ENCODE measurements at places on chromosomes 13 and 19.

DNA sequence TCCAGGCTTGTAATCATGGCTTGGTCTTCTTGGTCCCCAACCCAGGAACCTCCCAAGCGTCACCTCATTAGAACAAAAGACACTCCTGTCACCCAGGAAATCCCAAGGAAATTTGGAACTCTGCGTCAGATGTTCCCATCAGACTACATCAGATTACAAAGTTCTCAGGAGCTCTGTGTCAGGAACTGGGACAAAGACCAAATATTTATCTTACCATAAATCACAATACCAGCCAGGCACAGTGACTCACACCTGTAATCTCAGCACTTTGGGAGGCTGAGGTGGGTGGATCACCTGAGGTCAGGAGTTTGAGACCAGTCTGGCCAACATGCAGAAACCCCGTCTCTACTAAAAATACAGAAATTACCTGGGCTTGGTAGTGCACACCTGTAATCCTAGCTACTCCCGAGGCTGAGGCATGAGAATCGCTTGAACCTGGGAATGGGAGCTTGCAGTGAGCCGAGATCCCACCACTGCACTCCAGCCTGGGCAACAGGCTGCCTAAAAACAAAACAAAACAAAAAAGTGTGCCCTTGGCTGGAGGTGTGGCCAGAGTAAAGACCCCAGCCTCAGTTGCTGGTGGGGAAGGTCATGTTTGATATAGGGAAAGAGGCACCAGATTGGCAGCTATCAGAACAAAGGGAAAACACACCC lies 16.7 kb upstream of the CCDC124 start:
- DNase-seq = no peak

- DNase-seq = no peak
Observed at GRCh38 chr19:52945652-52946321, 16.9 kb downstream of the ZNF816 start.

DNA sequence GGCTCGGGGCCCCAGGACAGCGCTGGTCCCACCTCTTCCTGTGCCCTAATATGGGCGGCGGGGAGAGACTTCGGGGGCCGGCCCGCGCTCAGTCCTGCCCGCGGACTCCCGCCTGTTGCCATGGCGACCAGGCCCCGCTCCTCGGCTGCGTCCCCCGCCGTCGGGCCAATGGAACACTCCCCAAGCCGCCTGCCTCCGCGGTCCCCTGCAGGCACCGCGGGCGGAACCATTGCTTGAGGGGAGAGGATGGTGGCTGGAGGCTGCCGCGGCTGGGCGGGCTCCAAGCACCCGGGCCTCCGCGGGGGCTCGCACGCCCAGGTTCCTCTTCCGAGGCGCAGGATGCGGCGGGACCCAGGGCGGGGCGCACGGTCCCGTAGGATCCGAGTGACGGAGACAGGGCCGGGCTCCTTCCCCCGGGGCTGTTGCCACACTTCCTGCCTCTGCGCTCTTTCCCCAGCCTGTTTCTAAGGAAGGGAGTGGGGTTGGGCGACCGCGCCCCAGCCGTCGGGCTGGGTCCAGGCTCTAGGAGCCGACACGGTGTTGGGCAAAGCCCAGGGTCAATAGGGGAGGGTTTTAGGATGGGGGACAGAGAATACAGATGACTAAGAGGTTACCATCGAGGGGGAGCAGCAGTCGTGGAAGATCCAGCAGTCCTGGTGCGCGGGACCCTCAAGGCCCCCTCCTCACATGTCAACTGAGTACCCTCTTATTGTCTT lies 1.2 kb upstream of the JUNB start:
- DNase-seq = peak; percentile 99

GRCh38 chr13:64540976-64541375 lies 2689.2 kb downstream of the PCDH9 start:
- DNase-seq = no peak

- DNase-seq = peak; percentile 88
Observed at GRCh38 chr19:6737873-6738786, 750 bp upstream of the GPR108 start.

GRCh38 chr19:29650772-29651387 lies 14.4 kb upstream of the PLEKHF1 start:
- DNase-seq = no peak

DNA sequence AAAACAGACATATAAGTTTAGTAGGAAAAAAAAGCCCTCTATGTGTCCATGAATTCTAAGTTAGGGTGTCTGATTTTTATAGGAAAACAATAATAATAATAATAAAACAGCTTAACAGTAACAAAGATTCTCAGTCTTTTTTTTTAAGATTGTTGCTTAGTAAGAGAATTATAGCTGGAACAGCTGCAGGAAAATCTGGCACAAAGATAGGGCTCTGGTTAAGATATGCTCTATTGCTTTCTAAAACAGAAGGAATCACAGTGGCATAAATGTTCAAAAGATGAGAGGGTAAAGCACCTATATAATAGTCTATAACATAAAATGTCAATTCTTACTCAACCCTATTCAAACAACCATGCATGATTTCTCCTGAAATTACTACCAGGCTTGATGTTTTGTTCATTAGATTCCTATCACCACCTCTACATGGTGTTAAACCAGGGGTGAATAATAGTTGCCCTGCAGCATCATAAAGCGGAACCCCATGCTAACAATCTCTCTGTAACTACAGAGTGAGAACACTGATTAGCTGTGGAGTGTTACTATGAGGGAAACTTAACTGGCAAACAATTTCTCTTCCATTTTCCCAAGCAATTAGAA lies 541.4 kb upstream of the MIR17HG start:
- no peak for DNase-seq

DNA sequence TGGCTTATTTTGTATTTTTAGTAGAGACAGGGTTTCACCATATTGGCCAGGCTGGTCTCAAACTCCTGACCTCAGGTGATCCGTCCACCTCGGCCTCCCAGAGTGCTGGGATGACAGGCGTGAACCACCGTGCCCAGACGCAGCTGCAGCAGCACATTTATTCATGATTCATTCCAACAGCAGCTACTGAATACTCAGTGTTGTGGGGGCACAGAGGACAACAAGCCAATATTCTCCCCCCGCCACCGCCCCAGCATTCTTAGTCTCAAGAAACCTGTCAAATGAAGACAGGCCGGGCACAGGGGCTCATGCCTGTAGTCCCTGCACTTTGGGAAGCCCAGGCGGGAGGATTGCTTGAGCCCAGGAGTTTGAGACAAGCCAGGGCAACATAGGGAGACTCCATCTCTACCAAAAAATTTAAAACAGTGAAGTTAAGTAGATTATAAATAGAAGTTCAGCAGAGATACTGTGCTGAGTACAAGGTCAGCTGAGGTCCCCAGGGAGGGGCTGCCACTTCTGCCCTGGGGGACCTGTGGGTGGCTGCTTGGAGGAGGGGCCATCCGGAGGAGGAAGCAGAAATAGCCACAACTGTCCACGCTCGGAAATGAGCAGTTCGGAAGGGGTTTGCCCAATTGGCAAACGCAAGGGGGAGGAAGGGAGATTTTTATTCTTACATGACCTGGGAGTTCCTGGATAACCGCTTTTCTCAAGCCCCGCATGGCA lies 4.3 kb downstream of the DOT1L start:
- DNase-seq = peak; percentile 53

GRCh38 chr13:65855242-65855805 lies 1374.8 kb downstream of the PCDH9 start:
- no peak for DNase-seq

DNA sequence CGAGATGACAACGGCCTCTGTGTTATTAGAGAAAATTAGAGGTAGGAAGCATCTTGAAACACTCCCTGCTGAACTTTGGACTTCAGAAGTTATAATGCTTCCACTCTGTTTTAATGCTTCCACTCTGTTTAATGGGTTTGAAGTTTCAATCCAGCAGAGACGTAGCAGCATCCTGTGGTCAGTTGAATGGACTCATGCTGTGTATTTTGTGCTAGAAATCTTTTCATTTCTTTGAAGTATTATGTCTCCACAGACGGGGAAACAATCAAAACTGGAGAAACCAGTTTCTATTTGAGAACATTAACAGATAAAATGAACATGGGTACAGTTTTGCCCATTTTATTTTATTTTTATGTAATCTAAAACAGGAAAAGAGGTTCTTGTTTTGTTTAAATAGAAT lies 1736.2 kb downstream of the SLITRK5 start:
- no peak for DNase-seq

DNA sequence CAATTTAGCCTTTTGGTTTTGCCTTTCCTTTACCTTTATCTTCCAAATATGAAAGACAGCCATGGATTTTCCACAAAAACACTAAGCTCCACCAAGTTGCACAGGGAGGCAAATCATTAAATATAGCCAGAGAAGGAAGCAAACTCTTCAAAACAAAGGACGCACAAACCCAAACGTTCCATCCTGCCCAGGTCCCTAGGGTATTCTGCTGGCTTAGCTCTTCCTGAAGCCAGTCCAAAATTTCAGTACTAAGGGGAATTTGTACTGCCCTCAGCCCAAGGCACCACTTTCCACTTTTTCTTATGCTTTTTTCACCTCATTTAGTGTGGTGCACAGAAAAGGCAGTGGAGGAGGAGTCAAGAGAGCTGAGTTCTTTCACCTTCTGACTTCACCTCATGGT lies 169.9 kb downstream of the FLT1 start:
- DNase-seq = no peak

DNA sequence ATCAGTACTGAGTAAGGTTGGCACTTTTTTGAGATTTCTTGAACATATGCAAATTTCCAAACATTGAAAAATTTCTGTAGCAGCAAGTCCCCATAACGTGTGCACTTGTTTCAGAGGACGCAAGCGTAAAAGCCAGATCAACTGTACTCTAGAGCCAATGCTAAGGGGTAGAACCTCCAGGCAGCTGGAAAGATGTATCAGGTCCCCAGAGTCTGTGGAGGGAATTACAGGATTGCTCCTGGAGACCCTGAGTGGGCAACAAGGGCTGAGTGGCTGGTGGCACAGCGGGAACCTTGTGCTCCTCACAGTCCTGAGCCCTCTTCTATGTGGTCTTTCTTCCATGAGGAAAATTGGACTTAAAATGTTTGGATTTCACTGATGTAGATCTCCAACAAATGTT lies 53.9 kb upstream of the AMER2 start:
- DNase-seq = no peak

DNA sequence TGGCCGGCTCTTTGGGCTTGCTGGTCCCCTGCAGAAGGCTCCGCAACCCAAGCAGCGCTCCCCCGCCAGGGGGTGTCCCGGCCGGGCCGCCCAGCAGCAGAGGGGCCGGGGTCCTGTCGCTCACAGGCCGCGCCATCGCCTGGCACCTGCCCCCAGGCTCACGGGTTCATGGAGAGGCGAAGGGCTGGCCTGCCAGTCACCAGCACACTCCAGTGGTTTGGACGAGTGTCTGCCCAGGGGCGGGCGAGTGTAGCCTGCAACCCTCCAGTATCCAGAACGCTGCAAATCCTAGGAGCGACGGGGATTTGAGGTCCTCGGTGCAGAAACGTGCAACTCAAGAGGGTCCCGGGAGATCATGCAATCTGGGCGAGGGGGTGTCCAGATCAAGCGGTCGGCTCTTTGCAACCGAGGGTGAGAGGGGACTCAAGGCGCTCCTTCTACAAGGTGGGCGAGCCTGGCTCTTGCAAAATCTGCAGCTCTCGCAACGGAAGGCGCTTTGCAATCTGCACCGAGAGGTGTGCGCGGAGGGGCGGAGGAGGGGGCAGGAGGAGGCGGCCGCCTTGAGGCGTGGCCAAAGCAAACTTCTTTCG lies at the start of gene DBP:
TSS of gene DBP (minus strand) at position 521 of the 590 bp plus-strand sequence. CDS start at position 136, 385 bp downstream.
- no peak for DNase-seq

- peak; percentile 10 for DNase-seq
Observed at GRCh38 chr13:26255691-26256277, 1.9 kb downstream of the CDK8 start.

DNA sequence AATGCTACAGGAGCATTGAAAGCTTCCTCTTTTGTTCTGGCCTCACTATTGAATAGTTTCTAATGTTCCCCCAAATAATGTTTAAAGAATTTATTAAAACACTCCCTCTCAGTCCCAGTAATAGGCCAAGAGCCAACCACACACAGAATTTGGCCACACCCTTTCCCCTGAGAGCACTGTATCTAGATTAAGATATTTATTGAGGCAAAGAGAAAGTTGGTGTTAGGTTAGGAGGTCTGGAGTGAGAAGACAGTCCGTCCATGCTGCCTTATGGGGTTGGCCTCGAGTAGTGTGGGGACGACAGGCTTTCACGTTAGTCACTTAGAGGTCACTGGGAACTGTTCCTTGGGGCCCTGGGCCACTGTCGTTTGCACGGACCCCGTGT lies 122.9 kb upstream of the RNF113B start:
- DNase-seq = no peak

DNA sequence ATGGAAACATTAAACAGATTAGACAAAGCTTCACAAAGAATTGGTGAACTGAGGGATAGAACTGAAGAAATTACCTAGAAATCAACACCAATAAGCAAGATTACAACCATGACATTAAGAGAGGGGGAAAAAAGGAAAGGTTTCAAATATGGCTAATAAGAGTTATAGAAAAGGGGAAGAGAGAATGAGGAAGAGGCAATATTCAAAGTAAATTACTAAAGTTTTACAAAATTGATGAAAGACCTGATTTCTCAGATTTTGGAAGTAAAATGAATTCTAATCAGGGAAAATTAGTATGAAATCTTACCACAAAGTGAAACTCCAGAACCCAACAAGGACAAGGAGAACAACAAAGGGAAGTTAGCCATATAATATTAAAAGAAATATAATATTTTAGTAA lies 187.4 kb downstream of the NBEA start:
- DNase-seq = no peak

DNA sequence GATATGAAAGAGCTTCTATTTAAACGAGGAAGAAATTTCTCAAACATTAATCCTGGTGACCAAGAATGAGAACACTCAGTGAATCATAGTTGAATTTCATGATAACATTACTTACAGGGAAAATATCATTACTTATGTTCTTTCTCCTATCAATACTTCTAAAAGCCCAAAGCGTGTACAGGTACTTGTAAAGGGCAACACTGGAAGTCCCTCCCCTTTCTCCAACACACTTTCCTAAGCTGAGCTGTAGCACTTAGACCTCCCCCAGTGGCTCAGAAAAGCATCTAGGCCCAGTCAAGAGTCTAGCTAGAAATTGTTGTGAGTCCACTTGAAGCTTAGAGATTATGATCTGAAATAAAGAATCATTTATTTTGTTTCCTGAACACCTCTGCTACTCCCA lies 150.7 kb downstream of the ABCC4 start:
- no peak for DNase-seq

DNA sequence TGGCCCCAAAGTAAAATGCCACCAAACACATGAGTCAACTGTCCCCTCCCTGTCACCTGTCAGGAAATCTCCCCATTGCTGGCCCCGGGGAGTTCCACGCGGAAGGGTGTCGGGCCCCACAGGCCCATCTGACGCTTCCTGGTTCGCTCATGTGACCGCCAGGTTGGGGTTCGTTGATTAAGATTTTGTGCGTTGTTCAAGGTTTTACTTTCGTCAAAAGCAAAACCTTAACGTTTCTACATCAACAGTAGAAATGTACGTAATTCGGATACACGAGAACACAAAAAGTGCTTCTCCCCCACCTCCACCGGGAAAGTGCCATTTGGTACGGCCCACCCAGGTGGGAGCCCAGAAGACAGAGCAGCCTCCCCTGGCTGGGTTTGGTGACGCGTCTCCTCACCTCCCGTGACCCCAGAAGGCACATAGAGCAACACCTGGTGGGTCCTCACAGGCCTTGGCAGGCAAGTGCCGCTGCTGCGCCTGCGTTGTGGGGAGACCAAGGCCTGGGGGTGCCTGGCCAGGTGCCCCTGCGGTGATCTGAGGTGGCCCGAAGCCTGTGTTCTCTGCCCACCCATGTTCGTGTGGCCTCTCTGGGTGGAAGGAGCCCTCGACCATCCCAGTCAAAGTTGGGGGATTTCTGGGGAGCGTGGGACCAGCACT lies 161.6 kb downstream of the KDM4B start:
- no peak for DNase-seq

- DNase-seq = peak; percentile 8
Observed at GRCh38 chr19:17615889-17616685, 60.6 kb downstream of the COLGALT1 start.

GRCh38 chr19:10431943-10432735 lies 11.8 kb downstream of the PDE4A start:
- DNase-seq = no peak
